ENCODE measurements at places on chromosomes 6 and 20. TPM values are rescaled to one million over a fixed set of nuclear protein-coding genes. Genes with fewer than 3 reads are reported as not detected.

The POPDC3 gene
- 80.1 TPM for total RNA-seq

The SPATS1 gene
- total RNA-seq, result not detected

- H3K36me3 ChIP-seq, result no peaks in the 10 kb centered on the region
- no peak overlapping the region for H3K27ac ChIP-seq
- no peak overlapping the region for H3K4me3 ChIP-seq
- H3K27me3 ChIP-seq, result no peaks in the 10 kb centered on the region
- no peak for DNase-seq
Measured at GRCh38 chr20:49214571-49214970, 4.6 kb upstream of the DDX27 start.

The PM20D2 gene
- total RNA-seq, result 36.6 TPM

The MROH8 gene
- total RNA-seq, result 4.3 TPM

The ABHD16B gene
- not detected for total RNA-seq

The BTNL2 gene
- total RNA-seq, result not detected

- H3K27me3 ChIP-seq, result no peaks in the 10 kb centered on the region
- no peak overlapping the region for H3K4me3 ChIP-seq
- H3K27ac ChIP-seq, result no peak overlapping the region
- no peaks in the 10 kb centered on the region for H3K4me1 ChIP-seq
Measured at GRCh38 chr6:93317592-93317991, 101.8 kb downstream of the EPHA7 start.

DNA sequence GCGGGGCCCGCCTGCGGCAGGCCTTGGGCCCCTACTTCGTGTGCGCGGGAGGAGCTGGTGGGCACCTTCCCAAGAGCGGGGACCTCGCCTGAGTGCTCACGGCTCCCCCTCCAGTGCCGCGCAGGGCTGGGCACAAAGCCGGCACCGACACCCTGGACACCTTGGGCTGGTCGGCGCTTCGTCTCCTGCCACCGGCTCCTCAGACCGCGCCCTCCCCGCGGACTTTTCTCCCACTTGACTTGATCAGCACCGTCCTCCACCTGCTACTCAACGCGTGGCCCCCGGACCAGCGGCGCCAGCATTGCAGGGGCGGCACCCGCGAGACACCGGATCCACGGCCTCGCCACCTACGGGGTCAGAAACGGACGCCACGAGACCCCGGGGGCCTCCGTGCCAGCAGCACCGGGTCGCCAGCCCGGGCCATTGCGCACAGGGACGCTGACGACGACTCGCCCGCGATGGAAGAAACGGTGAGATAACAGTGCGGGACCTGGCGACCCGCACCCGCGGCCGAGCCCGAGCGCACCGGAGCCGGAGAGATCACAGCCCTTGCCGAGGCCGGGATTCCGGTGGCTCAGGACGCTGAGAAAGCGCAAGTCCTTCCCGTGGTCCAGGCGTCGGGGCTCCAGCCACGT, 154.2 kb downstream of the DLL1 start:
- DNase-seq, result no peak
- no peaks in the 10 kb centered on the region for H3K27me3 ChIP-seq
- H3K36me3 ChIP-seq, result no peaks in the 10 kb centered on the region
- H3K4me3 ChIP-seq, result peak overlapping the region; percentile 38
- peak overlapping the region; percentile 69 for H3K27ac ChIP-seq
- H3K4me1 ChIP-seq, result no peaks in the 10 kb centered on the region

DNA sequence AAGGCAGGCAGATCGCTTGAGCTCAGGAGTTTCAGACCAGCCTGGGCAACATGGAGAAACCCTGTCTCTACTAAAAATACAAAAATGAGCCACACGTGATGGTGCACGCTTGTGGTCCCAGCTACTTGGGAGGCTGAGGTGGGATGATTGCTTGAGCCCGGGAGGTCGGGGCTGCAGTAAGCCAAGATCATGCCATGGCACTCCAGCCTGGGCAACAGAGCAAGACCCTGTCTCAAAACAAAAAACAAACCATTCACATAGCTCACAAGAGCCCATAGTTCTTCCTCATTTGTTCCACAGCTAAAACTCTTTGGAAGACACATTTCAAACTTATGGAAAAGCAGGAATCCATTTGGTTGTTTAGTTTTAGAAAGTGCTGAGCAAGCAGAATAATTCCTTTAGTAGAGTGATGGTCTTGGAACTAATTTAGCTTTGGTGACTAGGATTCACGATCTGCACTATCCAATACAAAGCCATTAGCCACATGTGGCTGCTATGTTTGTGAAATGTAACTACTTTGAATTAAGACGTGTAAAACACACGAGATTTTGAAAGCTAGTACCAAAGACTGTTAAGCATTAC, 4.1 kb downstream of the ZNFX1 start:
- no peak overlapping the region for H3K4me3 ChIP-seq
- no peaks in the 10 kb centered on the region for H3K27me3 ChIP-seq
- H3K4me1 ChIP-seq, result peaks cover 41% of the 10 kb centered on the region
- no peak overlapping the region for H3K27ac ChIP-seq

The PDE7B gene
- 4.3 TPM for total RNA-seq

Data from psoas muscle (tissue), 8 donors.